Hematopoietic multipotent progenitor cell treated with erythropoietin and hydrocortisone succinate and interleukin-3 and kit ligand, for 17 days (in vitro differentiated cells): ENCODE measurements at places on chromosomes 6 and 20.

DNA sequence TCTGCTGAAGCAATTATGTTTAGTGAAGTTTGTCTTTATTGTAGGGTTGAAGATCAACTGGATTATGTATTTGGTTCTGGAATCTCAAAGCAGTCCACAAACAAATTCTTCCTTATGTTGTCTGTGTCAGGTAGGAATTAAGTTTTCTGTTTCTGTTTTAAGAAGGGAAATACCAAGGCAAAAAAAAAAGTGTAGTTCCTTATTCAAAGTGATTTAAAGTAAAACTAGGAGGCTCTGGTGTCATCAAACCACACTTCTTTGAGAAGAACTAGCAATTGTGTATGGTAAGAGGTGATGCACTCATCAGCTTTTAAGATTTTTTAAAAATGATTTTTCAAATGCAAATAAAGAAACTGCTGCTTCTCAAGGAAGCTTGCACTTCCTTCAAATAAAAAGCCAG, 1.9 kb downstream of the FAM135A start:
- DNase-seq = no peak

DNA sequence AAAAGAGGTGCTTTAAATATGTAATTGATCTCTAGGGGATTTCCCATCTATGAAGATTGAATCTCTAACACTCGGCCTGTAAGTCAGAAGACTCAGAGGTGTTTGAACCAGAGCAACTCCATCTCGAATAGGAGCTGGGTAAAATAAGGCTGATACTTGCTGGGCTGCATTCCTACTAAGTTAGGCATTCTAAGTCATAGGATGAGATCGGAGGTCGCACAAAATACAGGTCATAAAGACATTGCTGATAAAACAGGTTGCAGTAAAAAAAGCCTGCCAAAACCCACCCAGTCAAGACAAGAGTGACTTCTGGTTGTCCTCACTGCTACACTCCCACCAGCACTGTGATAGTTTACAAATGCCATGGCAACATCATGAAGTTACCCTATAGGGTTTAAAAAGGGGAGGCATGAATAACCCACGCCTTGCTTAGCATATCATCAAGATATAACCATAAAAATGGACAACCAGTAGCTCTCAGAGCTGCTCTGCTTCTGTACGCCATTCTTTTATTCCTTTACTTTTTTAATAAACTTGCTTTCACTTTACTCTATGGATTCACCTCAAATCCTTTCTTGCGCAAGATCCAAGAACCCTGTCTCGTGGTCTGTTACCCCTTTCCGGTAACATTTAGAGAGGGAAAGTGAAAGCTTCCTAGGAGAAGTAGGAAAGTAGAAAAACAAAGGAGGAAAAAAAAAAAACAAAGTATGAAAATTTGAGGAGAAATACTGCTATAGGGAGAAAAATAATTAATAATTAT, 129.7 kb upstream of the PHACTR1 start:
- DNase-seq = no peak

- DNase-seq = no peak
Measured at GRCh38 chr6:40293060-40293459, 294.1 kb downstream of the LRFN2 start.

GRCh38 chr6:16240589-16241320, 2.4 kb downstream of the GMPR start:
- peak; percentile 55 for DNase-seq

GRCh38 chr6:33010356-33010755, 965 bp upstream of the HLA-DOA start:
- DNase-seq = no peak

DNA sequence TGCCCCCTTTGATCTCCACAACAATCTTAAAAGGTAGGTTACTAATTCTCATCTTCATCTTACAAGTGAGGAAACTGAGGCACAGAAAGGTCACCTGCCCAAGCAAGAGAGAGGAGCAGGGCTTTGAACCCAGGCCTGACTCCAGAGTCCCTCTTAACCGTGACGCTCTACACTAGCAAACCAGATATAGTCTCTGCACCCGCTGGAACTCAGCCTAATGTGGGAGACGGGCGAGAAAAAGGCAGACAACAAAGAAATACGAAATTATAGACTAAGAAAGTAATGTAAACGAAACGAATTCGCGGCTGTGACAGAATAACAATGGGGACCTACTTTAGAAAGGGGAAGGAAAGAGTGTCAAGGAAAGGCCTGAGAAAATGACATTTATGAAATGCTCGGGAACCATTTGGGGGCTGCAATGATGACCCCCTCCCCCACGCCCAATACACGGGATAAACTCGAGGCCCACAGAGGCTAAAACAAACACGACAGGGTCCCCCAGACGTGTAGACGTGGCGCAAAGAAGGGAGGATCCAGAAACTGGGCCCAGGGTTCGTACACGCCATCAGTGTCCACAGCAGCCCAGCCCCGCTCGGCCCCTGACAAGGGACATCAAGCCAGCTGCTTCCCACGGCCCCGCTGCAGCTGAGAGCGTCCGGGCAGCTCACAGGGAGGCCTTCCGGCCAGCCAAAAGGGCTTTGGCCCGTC, 637 bp downstream of the TRPC4AP start:
- peak; percentile 43 for DNase-seq

- DNase-seq = peak; percentile 77
Measured at GRCh38 chr6:73585566-73586415, 65.0 kb upstream of the EEF1A1 start.

DNA sequence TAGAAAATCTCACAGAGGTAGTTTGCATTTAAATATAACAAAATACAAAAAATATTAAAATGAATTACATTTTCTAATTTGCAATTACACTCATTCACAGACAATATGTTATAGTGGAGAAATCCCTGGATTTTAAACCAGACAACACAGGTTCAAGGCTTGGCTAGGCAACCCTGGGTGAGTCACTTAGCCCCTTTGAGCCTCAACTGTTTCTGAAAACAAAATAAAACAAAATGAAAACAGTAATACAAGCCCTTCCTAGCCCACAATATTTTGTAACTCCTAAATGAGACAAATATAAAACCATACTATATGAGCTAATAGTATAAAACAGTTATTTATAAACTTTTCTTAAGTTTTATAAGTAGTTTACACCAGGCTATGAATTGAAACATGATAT, 41.0 kb downstream of the UQCC1 start:
- no peak for DNase-seq

DNA sequence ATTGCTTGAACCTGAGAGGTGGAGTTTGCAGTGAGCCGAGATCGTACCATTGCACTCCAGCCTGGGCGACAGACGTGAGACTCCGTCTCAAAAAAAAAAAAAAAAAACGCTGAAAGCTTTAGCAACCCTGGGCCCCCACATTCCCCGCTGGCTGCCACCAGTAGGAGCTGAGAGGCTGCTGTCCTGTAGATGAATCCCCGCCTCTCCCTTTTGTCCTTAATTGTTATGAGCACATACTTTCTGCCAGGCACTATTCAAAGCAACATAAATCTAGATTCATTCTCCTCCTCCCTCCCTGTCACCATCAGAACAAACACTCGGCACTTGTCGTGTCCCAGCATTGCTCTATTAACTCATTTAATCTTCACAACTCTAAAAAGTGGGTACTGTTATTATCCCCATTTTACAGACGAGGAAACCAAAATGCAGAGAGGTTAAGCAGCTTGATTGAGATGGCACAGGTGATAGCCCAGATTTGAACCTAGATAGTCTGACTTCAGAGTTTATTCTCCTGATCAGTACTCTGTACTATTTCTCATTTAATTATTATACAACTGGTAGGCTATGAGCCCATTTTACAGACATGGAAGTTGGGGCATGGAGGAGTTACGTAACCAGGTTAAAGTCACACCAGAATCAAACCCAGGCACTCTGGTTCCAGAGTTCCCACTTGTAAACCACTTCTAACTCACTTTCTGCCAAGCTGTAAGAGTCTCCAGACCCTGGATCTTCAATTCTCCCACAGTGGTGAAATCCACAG, 97.4 kb downstream of the EYA2 start:
- DNase-seq = no peak

DNA sequence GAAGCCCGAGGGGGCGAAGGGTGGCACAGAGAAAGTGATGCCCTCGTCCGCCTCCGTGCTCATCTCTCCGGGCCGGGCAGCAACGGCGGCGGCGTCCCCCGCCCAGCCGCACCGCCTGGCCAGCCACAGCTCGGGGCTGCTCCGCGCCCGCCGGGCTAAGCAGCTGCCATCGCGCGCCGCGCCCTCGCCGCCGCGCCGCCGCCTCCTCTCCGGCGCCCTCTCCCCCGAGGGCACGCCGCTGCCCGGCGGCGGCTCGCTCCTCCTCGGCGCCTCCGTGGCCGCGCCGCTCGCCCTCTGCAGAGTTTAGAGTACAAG, 225 bp downstream of the MAP3K5 start:
- DNase-seq = no peak

GRCh38 chr20:6026051-6026450, 27.8 kb downstream of the LRRN4 start:
- DNase-seq = no peak

DNA sequence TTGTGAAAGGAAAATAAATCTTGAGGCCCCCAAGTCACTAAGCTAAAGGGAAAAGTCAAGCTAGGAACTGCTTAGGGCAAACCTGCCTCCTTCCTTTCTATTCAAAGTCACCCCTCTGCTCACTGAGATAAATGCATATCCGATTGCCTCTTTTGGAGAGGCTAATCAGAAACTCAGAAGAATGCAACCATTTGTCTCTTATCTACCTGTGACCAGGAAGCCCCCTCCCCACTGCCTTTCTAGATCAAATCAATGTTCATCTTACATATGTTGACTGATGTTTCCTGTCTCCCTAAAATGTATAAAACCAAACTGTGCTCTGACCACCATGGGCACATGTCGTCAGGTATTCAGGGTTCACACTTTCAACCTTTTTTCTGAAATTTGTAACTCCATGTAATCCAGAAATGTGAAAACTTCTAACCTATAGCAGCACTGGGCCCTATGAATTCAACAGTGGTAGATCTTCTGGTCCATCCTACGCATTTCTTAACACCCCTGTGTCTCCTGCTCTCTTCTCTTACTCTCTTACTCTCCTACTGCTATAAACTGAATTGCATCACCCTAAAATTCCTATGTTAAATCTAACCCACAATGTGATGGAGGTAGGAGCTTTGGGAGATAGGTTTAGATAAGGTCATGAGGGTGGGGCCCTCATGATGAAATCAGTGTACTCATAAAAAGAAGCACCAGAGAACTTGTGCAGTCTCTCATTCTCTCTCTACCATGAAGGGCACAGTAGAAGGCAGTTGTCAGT, 89.3 kb downstream of the EPB41L2 start:
- DNase-seq = no peak

GRCh38 chr20:12837646-12838045, 171.1 kb upstream of the SPTLC3 start:
- no peak for DNase-seq

- no peak for DNase-seq
Measured at GRCh38 chr20:49925901-49926454, 10.2 kb upstream of the RNF114 start.

DNA sequence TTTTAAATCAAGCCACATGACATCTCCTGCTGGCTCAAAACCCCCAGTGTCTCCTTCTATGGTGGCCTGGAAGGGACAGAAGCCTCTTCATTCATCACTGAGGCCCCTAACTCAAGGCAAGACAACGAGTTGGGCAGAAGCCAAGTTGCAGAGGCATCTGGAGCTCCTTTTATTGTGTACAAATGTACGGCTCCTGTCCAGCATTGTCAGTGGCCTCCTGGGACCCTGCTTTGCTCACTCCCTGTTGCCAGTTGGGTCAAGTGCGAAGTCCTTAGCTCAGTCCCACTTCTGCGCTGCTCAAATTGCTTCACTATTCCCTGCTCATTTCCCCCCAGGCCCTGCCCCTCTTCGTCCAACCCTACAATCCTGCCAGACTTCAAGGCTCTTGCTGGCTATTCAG, 181.2 kb upstream of the PMEPA1 start:
- no peak for DNase-seq
